ENCODE measurements at places on chromosomes 3 and 15.

DNA sequence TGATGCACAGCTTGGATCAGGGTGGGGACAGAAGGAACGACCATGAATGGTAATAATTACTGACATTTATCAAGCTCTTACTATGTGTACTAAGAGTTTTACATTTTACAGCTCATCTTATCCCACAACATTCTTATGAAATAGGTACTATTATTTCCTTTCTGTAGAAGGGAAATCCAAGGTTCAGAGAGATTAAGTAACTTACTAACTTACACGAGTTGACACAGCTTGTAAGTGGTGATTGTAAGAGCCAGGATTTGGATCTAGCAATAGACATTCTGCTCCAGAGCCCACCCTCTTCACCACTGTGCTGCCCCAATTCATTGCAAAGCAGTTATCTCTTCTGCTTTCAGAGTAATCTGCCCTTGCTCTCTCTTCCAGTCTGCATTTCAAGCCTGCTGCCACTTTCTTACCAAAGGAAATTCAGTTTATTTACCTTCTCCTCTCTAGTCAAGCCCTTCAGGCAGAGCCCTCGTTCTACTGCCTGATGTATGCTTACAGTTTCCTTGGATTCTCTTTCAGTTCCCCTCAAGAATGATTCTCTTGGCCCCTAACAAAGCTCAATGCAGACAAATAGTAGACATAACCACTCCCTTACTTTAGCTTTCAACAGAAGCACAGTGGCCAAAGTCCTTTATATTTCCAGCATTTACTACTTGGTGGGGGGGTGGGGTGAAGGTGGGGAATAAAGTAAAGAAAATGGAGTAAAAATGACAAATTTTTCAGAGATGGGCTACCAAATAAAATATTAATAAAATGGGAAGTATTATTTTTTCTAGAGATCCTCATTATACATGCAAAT, 65.8 kb downstream of the ATP8B4 start:
- DNase-seq: no peak

GRCh38 chr3:140842984-140843649, 98.5 kb upstream of the SLC25A36 start:
- DNase-seq: no peak

DNA sequence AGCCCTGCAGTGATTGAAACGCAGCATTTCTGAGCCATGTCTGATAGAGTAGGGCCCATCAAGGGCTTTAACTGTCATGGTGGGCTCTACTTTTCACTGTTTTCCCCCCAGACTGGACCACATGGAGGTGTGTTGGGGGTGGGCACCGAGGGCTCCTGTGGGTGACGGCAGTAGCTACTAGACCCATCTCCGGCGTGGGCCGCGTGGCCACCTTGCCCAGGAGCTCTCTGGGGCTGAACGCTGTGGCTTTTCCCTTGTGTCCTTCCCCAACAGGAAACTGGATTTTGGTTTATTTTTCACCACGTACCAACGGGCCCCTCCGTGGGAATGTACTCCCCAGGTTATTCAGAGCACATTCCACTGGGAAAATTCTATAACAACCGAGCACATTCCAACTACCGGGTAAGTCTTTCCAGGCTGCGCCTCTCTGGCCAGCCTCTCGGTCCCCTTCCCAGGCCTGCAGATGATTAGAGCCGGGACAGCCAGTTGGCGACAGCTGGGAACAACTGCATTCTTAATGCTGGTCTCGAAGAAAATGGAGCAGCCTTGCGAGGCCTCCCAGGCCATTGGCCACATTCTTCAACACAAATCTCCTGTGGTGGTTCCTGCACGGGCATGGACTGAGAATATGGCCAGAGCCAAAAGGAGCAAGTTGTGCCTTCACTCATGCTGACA, 67.7 kb downstream of the MESD start:
- no peak for DNase-seq

DNA sequence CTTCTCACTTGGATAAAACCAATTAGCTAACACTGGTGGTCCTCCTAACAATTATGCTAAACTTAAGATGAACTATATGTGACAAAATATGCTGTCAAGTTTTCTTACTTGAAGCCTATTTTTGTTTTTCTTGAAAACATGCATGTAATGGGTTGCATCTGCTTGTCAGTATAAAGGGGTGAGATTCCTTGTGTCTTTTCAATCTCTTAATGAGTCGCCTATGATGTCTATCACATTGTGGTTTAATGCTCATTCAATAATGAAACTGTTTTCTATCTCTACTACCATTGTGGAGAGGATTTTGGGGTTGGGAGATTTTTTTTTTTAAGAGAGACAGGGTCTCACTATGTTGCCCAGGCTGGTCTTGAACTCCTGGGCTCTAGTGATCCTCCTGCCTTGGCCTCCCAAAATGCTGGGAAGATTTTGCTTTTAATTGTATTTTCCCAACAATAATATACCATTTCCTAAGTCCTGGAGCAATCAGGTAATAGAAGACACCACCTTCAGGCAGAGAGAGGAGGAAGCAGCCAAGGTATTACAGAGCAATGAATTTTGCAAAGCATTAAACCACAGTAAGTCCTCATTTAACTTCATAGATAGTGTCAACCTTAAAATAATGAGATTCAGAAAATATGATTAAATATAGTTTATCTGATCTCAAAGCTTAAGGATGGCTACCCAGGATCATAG, 17.4 kb upstream of the TRMT10C start:
- DNase-seq: no peak

DNA sequence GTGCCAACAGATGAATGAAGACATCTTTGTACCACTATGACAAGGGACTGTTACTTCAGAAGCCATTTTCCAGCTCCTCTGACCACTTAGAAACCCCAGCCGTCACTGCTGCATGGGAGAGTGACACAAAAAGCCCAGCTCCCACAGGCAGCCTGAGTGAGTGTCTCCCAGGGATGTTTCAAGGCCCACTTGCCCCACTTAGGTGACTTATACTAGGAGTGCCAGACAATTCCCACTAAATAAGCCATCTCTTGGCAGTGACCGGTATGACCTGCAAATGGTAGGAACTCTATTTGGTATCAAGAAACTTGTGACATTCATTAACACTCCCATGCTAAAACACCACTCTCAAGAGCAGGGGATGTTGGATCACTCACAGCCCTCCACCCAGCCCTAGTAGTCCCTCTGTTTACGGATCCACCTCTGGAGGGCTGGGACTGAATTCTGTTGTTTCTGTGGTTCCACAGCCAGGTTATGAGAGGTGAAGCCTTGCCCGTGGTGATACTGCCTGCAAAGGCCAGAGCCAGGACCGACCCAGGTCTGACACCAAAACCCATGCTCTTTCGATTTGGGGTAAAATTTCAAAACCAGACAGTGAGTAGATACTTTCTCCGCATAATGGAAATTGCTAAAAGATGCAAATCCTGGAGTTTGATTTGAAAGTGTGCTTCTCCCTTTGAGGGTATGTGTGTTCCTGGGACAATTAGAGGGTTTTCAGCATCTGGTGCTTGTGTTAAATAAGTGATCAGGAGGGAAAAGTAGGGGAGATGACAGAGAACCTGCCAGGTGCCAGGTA, 14.5 kb downstream of the RBP1 start:
- no peak for DNase-seq

DNA sequence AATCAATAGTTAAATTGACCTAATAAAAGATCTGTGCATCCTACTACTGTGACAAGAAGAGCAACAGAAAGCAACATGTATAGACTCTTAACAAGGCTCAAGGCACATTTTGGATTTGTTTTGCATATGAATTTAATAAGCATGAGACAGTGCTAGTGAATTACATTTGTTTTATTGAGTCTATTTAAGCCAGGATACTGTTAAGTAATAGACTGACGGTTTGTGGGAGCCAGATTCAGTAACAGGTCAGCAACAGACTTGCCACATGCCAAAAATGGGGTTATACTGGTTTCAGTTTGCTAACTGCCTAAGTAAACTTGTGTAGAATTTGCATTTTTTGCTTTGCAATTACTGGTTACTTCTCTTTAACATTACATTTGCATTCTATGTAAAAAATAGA, 54.0 kb downstream of the MBNL1 start:
- DNase-seq: no peak

DNA sequence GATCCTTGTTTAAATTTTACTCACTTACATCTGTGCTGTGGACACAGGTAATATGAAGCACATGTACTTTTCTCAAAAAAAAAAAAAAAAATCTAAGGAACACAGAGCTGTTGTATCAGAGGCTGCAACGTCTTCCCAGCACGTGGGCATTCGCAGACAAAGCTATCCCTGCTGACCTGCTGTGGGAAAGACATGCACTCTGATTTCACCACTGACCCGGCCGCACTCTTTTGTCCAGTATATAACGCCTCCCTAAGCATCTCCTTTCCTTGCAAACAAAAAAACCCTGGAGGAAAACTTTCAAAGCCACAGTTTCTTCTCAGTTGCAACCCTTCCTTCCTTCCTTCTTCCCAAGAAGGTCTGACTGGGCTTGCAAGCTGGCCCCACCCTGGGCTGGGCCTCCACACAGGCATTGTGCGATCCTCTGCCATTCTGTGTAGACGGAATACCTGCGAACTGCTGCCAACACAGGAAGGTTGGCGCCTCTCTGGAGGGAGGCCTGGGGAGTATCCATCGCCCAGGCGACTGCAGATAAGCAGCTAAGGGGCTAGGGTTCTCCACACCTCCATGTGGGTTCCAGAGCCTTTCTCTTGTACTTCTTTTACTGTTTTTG, 50.8 kb downstream of the SLC12A8 start:
- DNase-seq: peak; percentile 61

GRCh38 chr3:20958161-20958560, 772.2 kb upstream of the SGO1 start:
- no peak for DNase-seq

DNA sequence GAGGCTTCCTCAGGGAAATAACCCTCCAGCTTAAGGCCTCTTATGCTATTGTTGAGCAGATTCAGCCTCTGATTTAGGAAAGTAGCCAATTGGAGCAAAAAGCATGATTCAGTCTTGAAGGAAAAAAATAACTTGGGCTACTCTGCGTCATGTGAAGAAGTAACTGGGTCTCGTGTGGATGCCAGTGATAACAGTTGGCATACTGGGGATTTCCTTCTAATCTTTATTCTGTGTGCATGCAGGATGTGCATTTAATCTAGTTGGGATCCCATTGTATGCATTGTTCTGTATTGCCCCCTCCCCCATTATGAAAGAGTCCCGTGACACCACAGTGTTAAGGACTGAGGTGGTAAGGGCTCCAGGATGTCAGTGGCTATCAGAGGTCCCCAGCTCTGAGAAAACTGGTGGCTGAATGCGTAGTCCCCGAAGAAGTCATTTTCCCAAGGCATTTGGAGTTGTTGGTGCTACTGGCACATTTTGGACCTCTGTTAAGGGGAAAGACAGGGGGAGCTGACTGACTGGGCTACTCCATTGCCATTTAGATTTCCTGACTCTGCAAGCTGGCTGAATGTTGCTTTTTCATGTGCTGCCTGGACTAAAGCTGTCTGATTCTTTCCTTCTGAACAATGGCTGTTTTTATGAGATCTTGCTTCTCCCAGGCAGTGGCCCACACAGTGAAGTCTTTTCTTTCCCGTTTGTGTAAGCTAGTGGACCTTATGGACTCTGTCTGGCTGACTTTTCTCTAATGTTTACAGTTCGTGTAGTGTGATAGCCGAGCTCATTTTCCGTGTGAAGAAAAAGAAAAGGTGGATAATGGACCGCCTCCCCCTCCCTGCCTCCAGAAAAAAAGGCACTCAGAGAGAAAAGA, 38.4 kb upstream of the TRAK1 start:
- no peak for DNase-seq

GRCh38 chr15:69857686-69858391, 239.9 kb downstream of the TLE3 start:
- DNase-seq: no peak

GRCh38 chr3:108060331-108060730, 30.5 kb downstream of the CD47 start:
- no peak for DNase-seq

DNA sequence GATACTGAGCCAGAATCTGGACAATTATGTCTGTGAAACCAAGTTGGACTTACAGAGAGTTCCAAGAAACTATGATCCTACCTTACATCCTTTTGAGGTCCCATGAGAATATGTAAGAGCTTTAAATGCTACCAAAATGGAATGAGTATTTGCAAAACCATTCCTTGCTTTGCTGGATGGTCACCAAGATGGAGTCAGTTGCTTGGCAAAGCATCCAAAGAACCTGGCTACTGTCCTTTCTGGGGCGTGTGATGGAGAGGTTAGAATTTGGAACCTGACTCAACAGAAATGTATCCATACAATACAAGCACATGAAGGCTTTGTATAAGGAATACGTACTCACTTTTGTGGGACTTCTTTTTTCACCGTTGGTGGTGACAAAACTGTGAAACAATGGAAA, 36.2 kb downstream of the AP4E1 start:
- DNase-seq: no peak

- DNase-seq: no peak
Measured at GRCh38 chr3:134609821-134610431, 40.9 kb downstream of the KY start.

- DNase-seq: no peak
Measured at GRCh38 chr3:183537295-183537730, 18.2 kb downstream of the KLHL6 start.

DNA sequence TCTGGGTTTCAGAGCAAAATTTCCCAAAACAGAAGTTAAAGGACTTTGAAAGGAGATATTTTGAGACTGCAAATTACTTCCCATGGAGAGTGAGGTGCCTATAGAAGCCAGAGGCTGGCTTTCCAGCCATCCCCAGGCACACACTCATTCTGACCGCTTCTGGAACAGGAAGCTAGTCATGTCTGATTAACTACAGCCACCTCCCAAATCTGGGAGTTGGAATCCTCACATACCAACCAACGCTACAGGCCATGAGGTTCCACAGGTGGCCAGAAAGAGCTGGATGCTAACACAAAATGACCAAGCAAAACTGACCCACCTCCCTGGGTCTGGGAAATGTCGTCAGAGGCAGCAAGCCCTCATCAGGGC, 87.2 kb downstream of the SNRK start:
- DNase-seq: no peak

DNA sequence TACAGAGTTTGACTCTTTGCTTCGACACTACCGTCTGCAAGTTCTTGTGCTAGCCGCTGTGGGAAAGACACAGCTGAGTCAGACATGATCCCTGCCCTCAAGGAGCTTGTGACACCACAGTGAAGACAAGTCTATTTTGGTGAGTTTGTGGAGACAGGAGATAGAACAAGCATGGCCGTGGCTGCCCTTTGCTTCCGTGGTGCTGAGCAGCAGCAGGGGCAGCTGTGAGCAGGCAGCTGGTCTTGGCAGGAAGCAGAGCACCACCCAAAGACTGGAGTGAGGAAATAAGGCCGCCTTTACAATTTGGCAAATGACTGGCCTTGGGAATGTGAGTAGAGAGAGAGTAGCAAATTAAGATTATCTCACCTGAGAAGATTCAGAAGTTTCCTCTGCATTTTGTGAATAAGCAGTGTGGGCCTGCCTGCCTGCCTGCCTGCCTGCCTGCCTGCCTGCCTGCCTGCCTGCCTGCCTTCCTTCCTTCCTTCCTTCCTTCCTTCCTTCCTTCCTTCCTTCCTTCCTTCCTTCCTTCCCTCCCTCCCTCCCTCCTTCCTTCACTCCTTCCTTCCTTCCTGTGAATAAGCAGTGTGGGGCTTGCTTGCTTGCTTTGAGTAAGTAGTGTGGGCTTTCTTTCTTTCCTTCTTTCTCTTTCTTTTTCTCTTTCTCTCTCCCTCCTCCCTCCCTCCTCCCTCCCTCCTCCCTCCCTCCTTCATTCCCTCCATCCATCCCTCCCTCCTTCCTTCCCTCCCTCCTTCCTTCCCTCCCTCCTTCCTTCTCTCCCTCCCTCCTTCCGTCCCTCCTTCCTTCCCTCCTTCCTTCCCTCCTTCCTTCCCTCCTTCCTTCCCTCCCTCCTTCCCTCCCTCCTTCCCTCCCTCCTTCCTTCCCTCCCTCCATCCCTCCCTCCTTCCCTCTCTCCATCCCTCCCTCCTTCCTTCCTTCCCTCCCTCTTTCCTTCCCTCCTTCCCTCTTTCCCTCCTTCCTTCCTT, 1.6 kb upstream of the GCNT3 start:
- DNase-seq: no peak

Data from mucosa of descending colon (tissue), 3 donors.